HCEC 1CT (cell line): ENCODE measurements at places on chromosomes 6 and 20.

- no peak for DNase-seq
Measured at GRCh38 chr6:109999740-110000139, 21.6 kb downstream of the GPR6 start.

GRCh38 chr20:59402681-59403080, 102.3 kb downstream of the EDN3 start:
- DNase-seq, result no peak

DNA sequence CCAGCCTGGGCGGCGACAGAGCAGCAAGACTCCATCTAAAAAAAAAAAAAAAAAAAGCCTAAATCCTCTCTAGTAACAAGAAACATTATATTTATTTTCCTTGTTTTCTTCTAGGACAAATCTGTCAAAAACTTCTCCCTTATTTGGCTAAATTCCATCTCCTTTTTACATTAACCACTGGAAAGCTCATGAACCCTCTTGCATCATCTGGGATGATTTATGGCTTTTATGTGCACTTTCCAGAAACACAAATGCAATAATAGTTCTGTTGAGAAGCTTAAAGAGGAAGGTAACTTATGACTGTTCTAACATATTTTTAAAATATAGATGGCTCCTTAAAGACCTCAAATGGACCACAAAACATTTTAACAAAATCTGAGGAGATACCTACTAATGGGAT, 526.1 kb upstream of the SPTLC3 start:
- no peak for DNase-seq

DNA sequence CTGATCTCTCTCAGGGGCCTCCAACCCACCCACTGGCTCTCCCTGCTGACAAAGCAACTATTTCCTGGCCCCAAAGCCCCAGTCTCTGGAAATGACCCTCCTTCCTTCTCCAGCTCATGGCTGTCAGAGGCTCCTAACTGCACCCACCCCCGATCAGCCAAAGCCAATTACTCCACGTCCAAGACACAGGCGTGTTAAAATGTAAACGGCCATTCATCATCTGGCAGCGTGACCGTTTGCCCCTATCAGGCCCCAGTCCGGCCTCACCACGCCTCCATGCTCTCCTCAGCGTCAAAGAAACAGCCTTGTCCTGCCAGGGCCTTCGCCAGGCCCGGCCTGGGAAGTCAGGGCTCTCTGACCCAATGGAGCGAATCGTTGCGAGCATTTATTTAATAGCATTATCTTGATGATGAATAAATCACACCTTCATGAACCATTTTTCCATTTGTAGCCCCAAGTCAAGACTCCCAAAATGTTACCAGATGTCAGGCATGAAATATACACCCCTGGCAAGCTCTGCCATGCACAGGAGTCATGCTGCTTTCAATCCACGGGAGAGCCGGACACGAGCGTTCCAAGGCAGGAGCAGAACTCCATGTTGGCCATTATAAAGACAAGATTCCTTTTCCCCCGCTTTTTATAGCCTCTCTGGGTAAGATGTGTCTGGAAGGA, 17.7 kb downstream of the RIPOR3 start:
- no peak for DNase-seq

GRCh38 chr20:33789109-33789857, 21.9 kb upstream of the CHMP4B start:
- DNase-seq, result peak; percentile 92

DNA sequence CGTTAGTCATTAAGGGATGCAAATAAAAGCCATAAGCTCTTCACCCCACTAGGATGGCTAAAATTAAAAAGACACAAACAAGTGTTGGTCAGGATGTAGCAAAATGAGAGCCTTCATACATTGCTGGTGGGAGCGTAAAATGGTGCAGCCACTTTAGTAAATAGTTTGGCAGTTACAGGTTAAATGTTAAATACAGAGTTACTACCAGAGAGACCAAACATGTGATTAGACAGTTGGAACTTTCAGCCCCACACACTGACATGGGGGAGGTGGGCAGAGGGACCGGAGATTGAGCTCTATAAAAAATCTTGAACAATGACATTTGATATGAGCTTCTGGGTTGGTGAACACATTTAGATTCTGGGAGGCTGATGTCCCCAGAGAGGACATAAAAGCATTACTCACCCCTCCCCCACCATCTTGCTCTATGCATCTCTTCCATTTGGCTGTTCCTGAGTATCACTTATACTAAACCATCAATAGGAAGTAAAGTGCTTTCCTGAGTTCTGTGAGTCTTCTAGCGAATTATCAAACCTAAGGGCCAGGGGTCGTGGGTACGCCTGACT, 20.4 kb upstream of the ZNF318 start:
- no peak for DNase-seq

- peak; percentile 75 for DNase-seq
Measured at GRCh38 chr6:52503851-52504781, 72.7 kb downstream of the TRAM2 start.

DNA sequence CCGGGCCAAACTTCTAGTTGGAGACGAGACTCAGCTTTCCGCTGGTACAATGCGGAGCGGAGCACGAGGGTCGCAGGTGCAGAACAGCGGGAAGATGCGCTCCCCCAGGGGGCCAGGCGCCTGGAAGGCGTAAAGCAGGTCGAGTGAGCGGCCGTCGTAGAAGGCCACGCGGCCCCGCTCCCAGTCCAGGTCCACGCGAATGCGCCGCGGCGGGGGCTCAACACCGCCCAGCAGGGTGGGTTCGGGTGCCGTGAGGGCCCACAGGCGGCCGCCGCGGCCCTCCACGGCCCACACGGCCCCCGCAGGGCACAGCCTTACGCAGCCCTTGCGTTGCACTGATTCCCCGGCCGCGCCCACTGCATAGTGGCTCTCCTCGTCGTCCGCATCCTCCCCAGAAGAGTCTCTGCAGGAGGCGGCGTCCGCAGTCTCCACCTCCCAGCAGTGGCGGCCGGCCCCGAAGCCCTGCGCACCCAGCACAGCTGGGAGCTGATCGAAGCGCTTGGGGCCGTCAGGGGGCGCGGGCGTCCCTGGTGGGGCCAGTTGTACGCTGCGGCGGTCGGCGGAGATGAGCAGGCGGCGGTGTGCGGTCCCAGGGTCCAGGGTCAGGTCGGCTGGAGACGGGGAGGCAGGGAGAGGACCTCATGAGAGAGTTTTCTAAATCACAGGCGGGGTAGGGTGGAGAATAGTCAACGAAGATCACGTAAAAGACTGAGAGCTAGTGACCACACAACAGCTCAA, 4.3 kb downstream of the PPP1R11 start:
- no peak for DNase-seq

DNA sequence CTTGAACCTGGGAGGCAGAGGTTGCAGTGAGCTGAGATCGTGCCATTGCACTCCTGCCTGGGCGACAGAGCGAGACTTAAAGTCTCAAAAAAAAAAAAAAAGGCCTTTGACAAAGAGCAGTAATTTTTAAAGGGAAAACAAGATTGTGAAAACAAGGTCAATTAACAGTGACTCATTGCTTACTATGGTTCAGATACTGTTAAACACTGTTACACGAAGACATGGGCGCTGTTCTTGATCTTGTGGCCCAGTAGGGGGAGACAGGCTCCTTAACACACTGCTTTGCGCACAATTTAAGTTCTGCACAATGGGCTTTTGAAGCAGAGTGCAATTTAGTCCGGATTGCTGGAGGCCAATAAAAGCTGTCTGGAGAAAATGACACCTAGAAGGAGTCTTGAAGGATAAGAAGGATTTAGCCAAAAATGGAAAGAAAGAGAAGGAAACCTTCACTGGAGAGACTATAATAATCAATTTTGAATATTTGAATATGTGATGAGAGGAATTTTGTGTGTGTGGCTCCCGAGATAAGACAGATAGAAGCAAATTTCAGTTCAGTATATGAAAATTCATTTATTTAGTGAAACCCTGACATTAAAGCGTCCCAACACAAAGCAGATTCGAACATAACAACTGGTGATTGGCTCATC, 6.0 kb upstream of the LATS1 start:
- peak; percentile 82 for DNase-seq

- no peak for DNase-seq
Measured at GRCh38 chr6:41599852-41600445, 38.3 kb upstream of the MDFI start.

- DNase-seq, result no peak
Measured at GRCh38 chr20:24938498-24938897, 10.6 kb upstream of the CST7 start.

DNA sequence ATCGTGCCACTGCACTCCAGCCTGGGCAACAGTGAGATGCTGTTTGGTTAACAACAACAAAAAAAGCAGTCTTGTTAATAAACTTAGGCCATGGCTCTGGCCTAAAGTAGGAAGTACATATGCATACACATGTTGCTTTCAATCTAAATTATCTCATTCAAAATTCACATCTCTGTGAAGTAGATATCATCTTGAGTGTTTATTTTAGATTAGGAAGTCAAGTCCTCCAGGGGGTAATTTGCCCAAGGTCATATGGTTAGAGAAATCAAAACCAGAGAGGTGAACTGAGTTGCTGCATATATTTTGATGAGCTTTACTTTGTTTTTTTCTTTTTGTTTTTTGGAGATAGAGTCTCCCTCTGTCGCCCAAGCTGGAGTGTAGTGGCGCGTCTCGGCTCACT, 52.8 kb downstream of the B4GALT5 start:
- no peak for DNase-seq

DNA sequence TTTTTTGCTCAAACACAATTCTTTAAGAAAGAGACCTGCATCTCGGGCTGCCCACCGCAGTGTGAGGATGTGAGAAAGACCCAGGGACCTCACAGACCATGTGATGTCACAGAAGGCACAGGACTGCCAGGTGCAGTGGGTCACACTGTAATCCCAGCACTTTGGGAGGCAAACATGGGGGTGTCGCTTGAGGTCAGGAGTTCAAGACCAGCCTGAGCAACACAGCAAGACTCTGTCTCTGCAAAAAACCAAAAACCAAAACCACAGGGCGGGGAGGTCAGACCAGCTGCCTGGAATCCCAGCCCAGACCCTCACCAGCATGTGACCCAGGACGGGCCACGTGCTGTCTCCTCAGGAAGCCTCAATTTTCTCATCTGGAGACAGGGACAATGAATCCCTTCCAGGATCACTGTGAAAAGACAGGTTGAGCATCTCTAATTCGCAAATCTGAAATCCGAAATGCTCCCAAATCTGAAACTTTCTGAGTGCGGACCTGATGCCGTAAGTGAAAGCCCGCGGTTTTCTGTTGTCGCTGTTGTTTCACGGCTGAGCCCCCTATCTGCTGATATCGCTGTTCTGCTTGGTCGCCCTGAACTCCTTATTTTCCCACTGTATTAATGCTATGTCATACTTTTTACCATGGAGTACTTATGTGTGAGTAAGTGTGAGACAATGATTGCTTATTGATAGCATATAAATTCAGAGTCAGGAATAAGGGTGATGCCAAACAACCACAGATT, 159.5 kb upstream of the PTPN1 start:
- DNase-seq, result no peak

- no peak for DNase-seq
Measured at GRCh38 chr20:12337601-12338000, 419.9 kb downstream of the BTBD3 start.

GRCh38 chr6:125304970-125305660, 3.3 kb upstream of the HDDC2 start:
- no peak for DNase-seq

DNA sequence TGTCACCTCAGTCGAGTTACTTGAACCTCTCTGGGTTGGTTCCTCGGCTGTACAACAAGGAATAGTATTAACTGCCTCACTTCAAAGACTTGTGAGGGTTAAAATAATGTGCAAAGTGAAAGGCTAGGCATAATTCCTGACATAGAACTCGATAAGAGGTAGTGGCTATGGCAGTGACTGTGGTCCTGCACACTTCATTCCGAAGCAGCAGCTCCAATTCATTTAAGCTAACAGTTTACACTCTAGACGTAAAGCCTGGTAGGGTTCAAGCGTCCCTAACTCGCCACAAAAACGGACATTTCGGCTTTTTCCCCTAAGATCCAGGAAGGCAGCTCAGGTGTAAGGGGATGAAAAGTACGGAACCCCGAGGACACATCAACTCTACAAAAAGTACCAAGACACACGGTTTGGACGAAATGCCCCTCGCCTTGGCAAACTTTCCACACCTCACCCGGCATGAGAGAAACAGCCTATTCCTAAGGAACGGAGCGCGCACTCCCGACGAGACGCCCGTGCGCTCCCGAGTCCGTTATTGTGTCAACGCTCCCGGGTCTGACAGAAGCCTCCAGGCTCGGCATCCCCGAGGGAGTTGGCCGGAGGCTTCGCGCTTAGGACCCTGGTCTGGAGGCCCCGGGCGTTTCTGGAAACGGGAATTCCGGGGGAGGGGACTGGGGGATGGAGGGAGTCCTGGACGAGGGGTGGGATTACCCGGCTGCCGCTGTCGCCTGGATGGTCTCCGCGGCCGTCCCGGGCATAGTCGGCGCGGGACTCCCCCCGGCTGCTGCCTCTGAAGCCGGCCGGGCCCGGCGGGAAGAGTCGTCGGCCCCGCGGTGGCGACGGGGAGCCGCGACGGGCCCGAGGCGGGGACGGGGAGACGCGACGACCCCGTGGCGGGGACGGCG, 937 bp downstream of the ZNF318 start:
- DNase-seq, result peak; percentile 38

DNA sequence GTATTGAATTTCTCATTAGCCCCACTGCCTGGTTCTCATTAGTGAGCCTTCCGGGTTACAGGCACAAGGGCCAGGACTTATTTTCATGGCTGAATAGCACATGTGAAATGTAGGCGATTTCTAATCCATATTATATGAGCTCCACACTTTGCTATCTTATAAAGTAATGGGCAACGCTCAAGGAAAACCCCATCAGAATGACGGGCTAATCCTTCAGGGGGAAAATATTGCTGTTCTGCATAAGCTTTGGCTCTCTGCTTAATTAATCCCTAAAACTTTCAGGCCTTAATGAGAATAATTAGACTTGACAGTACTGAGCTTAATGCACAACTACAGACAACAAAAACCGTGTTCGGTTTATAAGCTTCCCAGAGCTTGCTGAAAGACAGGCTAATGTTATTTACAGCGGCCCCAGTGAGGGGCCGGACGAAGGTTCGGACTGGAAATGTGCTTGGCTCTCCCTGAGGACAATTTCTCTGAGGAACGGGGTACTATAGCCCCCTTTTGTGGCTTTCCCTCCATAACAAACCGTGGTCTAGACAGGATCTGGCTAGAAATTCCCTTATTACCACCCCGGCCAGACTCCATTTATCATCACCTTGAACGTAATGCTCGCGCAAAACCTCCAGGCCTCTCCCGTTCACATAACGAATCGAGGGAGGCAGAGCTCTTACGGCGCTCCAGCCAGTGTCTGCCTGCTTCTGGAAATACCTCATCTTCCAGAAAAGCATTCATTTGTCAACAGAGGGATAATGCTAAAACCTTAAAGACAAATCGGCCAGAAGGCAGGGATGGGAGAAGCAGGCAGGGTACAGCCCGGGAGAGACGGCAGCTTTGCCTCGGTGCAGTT, 164.5 kb downstream of the CD83 start:
- DNase-seq, result no peak
